ENCODE measurements at places on chromosomes 11 and 22.

GRCh38 chr11:12962306-12962705, 46.8 kb upstream of the RASSF10 start:
- H3K27ac ChIP-seq = no peak overlapping the region
- no peaks in the 10 kb centered on the region for H3K27me3 ChIP-seq
- H3K4me1 ChIP-seq = peaks cover 8% of the 10 kb centered on the region
- no peak overlapping the region for H3K4me3 ChIP-seq
- H3K36me3 ChIP-seq = no peaks in the 10 kb centered on the region
- no peak for DNase-seq

DNA sequence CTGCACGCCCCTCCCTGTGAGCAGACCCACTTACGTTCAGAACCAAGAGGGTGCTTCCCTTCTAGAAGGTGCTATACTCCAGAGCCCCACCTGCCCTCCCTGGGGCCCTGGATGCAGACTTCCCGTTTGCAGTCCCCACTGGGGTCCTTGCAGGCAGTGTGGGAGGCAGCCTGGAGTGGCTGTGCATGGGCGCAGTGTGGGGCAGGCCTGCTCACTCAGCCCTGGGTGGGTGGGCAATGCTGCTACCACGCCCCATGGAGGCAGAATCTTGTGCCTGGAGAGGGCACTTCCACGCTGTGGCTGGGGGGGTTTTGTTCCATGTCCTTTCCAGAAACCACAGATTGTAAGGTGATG, 116.2 kb downstream of the KCNQ1OT1 start:
- no peak overlapping the region for H3K27ac ChIP-seq
- no peaks in the 10 kb centered on the region for H3K27me3 ChIP-seq
- H3K36me3 ChIP-seq = peaks cover 11% of the 10 kb centered on the region
- peaks cover 56% of the 10 kb centered on the region for H3K4me1 ChIP-seq
- no peak for DNase-seq

DNA sequence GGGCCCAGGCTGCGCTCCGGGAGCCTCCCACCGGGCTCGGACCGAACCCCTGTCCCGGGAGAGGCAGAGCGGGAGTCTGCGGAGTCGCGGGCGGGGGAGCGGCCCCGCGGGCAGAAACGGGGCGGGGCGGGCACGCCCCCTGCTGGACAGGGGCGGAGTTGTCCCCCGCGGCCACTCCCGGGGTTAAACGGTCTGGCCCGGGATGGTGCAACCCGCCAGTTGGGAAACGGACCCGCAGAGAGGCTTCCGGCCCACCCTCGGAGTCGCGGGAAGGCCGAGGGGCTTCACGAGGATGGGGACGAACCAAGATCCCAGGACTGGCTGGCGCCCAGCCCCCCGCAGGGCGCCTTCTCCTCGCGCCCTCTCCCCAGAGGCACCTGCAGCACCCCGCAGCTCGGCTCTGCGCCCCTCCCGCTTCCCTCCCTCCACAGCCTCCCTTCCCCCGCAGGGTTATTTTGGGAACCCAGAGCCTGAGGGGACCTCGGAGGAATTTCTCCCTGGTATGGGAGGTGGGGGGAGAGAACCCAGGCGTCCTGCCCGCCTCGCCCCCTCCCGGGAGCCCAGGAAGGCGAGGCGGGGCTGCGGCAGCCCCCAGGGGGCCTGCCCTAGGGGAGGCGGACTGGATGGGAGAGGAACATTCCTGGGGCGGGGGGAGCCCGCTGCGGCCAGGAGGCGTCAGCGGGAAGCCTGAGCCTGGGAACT, 902 bp downstream of the RASGRP2 start:
- H3K27me3 ChIP-seq = peaks cover 31% of the 10 kb centered on the region
- peak overlapping the region; percentile 47 for H3K27ac ChIP-seq
- H3K4me3 ChIP-seq = peak overlapping the region; percentile 47
- H3K36me3 ChIP-seq = peaks cover 31% of the 10 kb centered on the region
- DNase-seq = no peak

DNA sequence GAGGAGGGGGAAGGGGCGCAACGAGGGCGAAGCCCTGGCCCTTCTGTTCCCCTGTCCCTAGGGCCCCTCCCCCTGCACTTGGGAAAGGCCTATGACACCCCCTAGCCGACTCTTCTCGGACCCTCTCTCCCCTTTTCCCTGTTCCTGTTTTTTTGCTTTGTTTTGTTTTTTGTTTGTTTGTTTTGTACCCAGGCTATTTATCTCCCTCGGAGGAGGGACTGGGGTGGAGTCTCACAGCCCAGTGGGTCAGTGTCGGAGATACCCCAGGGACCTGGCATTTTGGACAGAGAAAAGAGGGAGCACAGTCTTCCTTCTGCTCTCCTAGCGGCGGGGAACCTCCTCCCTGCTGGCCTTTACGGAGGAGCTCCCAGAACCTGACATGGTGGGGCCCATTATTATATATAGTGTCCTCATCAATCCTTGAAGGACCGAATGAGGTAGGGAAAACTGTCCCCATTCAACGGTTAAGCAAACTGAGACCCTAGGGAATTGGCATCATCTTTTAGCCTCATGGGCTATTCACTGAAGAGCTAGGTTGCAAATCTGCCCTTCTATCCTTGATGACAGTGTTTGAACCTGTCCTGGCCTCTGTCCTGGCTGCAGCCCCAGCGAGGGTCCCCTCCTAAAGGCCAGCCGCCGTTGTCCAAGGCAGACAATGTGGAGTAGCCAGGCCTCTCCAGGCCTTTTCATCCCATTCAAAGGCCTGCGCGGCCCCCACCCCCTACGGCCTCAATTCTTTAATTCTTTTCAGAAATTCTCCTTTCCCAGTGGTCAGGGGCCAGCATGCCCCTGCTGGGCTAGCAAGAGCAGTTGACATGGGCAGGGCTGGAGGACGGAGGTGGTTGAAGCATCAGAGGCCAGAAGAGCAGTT, 911 bp downstream of the EMID1 start:
- H3K27ac ChIP-seq = peak overlapping the region; percentile 33
- H3K27me3 ChIP-seq = peaks cover 3% of the 10 kb centered on the region

DNA sequence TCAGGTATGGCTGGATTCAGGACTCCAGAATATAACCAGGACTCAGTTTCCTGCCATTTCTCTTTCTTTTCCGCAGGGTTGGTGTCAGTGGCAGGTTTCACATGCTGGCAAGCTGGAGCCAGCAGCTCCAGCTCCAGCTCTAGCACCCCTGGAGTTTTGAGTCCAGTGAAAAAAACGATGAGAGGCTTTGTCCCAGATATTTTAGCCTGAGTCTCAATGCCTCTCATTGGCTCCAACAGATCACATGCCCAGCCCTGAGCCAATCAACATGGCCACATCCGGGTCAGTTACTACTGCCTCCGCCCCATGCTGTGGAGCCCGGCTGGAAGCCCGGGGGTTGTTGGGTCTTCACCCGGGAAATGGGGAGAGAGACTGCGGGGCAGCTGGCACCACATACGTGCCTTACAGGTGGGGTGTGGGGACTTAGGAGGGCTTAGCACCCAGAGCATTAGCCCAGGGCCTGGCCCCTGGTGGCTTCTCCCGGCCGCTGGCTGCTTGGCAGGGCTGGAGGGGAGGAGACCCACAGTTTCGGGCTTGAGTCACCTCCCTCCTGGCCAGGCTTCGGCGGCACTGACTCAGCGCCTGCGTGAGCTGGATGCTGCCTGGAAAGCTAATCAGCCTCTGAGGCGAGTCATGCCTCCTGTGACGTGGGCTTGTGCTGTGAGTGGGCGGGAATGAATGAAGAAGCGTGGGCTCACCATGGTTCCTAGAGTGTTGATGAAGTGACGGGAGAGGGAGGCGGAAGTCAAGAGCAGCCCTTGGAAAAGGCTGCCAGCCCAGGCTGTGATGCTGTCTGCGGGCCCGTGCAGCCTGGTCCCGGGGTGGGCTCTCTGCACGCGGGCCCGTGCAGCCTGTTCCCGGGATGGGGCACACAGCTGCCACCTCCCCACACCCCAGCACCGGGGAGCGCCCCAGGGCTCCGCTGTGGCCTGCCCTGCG, 15.3 kb upstream of the MRTFA start:
- DNase-seq = peak; percentile 85
- H3K4me3 ChIP-seq = peak overlapping the region; percentile 90
- no peaks in the 10 kb centered on the region for H3K27me3 ChIP-seq
- peaks cover 40% of the 10 kb centered on the region for H3K4me1 ChIP-seq
- peak overlapping the region; percentile 99 for H3K27ac ChIP-seq
- H3K36me3 ChIP-seq = no peaks in the 10 kb centered on the region

GRCh38 chr22:49555526-49555925, 272.1 kb downstream of the BRD1 start:
- H3K36me3 ChIP-seq = no peaks in the 10 kb centered on the region
- H3K27me3 ChIP-seq = no peaks in the 10 kb centered on the region
- peaks cover 24% of the 10 kb centered on the region for H3K4me1 ChIP-seq
- no peak for DNase-seq
- no peak overlapping the region for H3K27ac ChIP-seq

- DNase-seq = no peak
- peaks cover 16% of the 10 kb centered on the region for H3K4me1 ChIP-seq
- H3K36me3 ChIP-seq = no peaks in the 10 kb centered on the region
- H3K4me3 ChIP-seq = no peak overlapping the region
These were observed 197.4 kb downstream of the ADAMTS15 start for GRCh38 chr11:130645843-130646197.

DNA sequence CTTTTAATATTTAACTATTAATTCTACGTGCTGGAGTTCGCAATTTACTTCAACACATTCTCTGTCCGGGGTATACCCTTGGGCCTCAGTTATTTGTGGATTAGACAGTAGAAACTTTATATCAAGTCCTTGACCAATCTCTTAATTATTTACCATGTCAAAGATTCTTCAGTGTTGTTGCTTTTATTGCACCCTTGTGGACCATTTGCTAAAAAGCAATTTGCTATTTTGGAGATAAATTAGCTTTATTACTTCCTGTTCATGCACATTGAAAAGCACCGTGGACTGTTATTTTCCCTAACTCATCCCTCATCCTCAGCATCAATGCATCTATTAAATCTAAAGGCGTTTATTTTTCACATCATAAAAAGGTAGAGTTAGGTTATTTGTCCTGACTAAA, 609.9 kb downstream of the CNTN5 start:
- H3K4me1 ChIP-seq = no peaks in the 10 kb centered on the region
- no peak overlapping the region for H3K4me3 ChIP-seq
- no peaks in the 10 kb centered on the region for H3K27me3 ChIP-seq

GRCh38 chr11:69811431-69811830, 7.8 kb downstream of the FGF3 start:
- no peak overlapping the region for H3K4me3 ChIP-seq
- no peak for DNase-seq
- no peaks in the 10 kb centered on the region for H3K4me1 ChIP-seq
- H3K27me3 ChIP-seq = peaks cover 21% of the 10 kb centered on the region
- no peaks in the 10 kb centered on the region for H3K36me3 ChIP-seq

- no peaks in the 10 kb centered on the region for H3K36me3 ChIP-seq
- no peak within 1 kb of the TSS for H3K27ac ChIP-seq
- H3K27me3 ChIP-seq = no peaks in the 10 kb centered on the region
- DNase-seq = no peak
- no peaks in the 10 kb centered on the region for H3K4me1 ChIP-seq
These were observed at the start of gene HBD for GRCh38 chr11:5234381-5234834. HBD (minus strand) TSS chr11:5234483; CDS start chr11:5234433, 50 bp downstream.

DNA sequence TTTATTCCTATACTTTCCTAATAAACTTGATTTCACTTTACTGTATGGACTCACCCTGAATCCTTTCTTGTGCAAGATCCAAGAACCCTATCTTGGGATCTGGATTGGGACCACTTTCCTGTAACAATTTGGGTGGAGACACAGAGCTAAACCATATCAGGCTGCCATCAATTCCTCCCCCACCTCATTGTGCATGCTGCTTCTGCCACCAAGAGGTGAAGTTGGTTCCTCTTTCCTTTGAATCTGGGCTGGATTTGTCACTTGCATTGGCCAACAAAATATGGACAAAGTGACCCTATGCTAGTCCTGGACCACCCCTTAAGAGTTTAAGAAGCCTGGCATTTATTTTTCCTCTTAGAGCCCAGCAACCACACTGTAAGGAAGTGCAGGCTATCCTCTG, 39.4 kb upstream of the CEP295 start:
- H3K27ac ChIP-seq = no peak overlapping the region
- H3K27me3 ChIP-seq = no peaks in the 10 kb centered on the region
- no peaks in the 10 kb centered on the region for H3K36me3 ChIP-seq
- no peak for DNase-seq
- H3K4me1 ChIP-seq = peaks cover 2% of the 10 kb centered on the region

GRCh38 chr22:42928969-42929837, 72.1 kb upstream of the ARFGAP3 start:
- peaks cover 49% of the 10 kb centered on the region for H3K4me1 ChIP-seq
- no peak for DNase-seq
- no peaks in the 10 kb centered on the region for H3K27me3 ChIP-seq
- H3K27ac ChIP-seq = peak overlapping the region; percentile 25
- no peak overlapping the region for H3K4me3 ChIP-seq
- H3K36me3 ChIP-seq = no peaks in the 10 kb centered on the region

DNA sequence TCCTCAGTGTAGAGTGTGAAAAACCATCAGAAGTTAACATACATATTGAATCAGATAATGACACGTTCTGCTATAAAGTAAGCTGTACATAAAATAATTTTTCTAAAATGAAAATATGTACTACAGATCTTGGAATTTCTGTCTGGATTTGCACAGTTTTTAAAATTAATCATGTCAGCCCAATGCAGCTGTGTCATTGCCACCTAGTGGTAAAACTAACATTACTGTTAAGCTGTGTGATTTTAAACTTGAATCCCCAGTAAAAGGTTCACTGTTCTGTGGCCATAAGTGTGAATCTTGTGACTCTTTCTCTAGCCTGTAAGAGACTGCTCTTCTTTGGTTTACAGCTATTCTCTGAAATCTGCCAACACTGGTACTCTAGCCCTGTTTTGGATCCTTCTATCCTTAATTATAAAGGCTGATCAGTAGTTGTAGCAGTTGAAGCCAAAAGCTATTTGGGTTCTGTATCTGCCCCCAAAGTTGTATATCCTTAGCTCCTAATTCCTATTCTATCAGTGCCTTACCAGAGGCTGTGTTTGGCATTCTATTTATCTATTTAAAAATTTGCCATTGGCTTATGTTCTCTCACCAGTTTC, 4.0 kb downstream of the JRKL start:
- H3K4me3 ChIP-seq = no peak overlapping the region
- no peaks in the 10 kb centered on the region for H3K4me1 ChIP-seq
- H3K36me3 ChIP-seq = no peaks in the 10 kb centered on the region
- peak; percentile 31 for DNase-seq
- H3K27me3 ChIP-seq = no peaks in the 10 kb centered on the region
- H3K27ac ChIP-seq = no peak overlapping the region

DNA sequence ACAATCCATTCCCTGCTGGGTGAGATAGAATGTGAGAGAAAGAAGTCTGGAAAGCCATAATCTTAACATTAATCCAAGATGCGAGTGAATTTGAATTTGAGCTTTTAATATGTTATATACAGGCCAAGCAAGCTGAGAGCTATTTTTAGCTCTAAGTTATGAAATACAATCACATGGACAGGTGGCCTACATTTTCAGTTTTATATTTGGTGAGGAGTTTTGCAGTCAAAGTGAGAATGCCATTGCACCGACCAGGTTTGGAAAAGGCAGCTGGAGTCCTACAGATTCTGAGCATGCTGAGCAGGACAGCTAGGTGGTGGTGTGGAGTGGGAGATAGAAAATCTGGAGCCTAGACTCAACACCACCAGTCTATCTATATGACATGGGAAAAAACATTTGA, 12.0 kb downstream of the OR5B21 start:
- no peak for DNase-seq
- H3K27me3 ChIP-seq = no peaks in the 10 kb centered on the region
- no peak overlapping the region for H3K27ac ChIP-seq
- H3K4me1 ChIP-seq = no peaks in the 10 kb centered on the region
- H3K4me3 ChIP-seq = no peak overlapping the region
- H3K36me3 ChIP-seq = no peaks in the 10 kb centered on the region

GRCh38 chr11:57306940-57307565, 17.7 kb downstream of the TNKS1BP1 start:
- no peaks in the 10 kb centered on the region for H3K27me3 ChIP-seq
- H3K27ac ChIP-seq = no peak overlapping the region
- H3K36me3 ChIP-seq = peaks cover 59% of the 10 kb centered on the region
- no peak overlapping the region for H3K4me3 ChIP-seq

GRCh38 chr11:8098879-8099278, 17.9 kb downstream of the TUB start:
- no peak overlapping the region for H3K4me3 ChIP-seq
- no peak overlapping the region for H3K27ac ChIP-seq
- DNase-seq = no peak
- H3K36me3 ChIP-seq = peaks cover 88% of the 10 kb centered on the region
- no peaks in the 10 kb centered on the region for H3K27me3 ChIP-seq
